NCI-H2171 treated with DMSO at 0.1 percent for 48 hours (cell line): ENCODE measurements at places on chromosomes 7 and 10.

DNA sequence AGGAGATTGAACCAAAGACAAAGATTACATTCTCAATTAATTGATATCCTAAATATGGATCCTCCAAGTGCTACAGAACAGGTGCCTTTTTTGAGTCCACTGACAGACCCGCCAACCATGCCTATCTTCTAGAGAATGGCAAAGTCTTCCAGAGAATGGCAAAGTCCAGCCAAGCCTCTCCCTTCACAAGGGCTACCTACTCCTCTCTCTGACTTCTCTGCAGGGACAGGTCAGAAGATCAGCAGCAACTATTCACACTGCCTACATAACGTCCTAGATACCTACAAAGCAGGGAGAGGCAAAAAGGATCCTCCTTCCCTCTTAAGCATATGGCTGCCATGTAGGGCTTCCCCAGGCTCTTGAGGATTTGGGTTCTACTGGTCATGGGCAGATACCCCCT, 12.4 kb downstream of the UBE2H start:
- no peak for DNase-seq

DNA sequence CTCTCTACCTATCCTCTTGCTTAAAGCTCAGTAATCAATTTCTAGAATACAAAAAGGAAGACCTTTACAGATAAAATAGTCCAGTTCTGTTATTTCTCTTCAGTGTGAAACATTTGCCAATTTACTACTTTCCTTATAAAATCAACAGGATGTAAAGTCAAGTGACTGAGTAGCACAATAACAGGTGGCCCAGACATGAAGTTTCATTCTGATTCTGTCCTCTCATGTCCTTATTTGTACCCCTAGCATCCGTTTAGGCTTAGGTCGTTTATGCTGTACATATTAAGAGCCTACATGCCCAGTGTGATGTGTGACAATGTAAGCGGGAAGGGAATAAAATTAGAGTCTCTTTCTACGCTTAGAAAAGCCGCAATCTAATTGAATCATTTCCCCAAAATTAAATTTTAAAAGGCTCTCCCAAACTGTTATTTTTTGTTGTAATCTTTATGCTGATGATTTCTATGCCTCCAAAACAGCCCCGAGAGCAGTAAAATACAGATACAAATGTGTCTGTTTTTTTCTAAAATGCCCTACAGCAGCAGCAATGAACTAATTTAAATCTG, 29.1 kb downstream of the EPC1 start:
- no peak for DNase-seq

DNA sequence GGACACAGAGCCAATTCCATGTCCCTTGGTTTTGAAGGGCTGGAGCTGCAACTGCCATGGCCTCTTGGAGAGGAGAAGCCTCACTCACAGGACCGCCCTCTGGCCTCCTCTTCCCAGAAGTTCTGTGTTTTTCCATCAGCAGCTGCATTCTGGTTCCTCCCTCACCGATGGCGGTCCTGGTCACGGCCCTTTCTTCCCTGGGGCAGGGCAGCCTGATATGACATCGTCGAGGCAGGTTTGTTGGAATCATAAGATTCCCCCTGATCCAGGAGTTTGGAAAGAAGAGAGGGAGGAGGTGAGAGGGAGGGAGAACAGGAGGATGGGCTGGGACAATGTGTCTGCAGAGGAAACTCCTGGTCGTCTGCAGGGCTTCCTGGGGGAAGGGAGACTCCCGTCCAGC, 82.7 kb upstream of the PDZD8 start:
- DNase-seq: no peak

DNA sequence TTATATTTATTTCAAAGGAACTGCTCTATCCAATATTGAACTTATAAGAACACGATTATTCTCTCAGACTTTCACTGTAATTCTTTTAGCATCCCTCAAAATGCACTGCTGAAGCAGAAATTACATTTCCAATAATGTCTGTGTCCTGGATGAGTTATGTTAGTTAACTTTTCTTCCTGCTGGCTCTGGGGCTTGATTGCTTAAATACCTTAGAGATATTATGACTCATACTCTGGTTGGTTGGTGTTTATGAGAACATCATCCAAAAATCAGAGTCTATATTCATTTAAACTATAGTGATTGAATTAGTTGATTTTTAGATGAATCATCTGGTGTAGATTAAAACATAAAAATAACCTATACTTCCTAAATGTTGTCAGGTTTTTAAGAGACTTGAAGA, 246.3 kb upstream of the VWC2 start:
- no peak for DNase-seq

GRCh38 chr10:98028168-98028770, 2.2 kb downstream of the CRTAC1 start:
- DNase-seq: peak; percentile 23

DNA sequence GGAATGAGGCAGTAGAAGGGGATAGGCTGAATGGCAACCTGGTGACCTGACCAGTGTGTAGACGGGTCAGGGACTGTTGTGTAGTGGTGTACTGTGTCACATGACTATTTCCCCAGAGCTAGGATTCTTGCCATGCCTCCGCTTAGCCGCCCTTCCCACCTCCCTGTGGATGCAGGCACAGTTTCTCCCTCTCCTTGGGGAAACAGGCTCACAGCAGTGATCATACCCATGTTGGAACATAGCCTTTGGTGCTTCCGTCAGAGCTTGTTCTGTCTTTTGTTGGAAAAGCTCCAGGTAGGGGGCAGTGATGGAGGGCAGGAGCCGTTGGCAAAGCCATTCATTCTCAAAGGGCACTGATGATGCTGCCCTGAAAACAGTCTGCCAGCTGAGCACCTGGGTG, 44.3 kb downstream of the OGDH start:
- no peak for DNase-seq

GRCh38 chr7:126768836-126769235, 483.9 kb downstream of the GRM8 start:
- no peak for DNase-seq

- DNase-seq: no peak
These were observed 10.7 kb upstream of the IDI2 start for GRCh38 chr10:1036341-1036791.

GRCh38 chr10:89567576-89568245, 32.3 kb upstream of the SLC16A12 start:
- DNase-seq: no peak

DNA sequence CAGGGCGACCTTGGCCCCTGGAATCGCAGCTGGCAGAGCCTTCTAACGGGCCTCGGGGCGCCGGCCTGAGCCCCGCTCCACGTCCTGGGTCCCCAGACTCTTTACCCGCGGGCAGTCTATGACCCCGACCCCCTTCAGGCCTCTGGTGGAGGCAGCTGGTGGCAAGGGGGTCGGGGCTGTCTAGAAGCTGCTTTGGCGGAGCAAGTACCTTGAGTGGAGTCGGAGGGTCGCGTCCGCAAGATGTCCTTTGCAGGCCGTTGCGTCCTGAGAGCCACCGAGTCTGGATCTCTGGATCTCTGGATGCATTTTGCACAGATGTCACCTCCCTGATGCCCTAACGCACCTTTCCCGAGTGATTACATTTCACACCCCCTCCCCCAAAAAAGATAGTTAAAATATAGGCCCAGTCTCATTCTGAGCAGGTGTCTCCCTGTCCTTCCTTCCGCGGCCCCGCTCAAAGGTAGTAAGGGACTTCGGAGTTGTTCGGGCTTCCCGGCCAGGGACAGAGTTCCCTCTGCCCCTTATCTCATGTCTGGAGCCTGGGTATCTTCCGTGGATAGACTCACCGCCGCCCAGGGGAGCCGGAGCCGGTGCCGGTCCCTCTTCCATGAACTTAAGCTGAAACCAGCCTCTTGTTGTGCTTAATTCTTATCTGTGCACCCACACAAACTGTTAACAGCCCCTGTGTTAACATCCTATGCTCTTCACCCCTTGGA, 457 bp downstream of the ACADSB start:
- peak; percentile 8 for DNase-seq

DNA sequence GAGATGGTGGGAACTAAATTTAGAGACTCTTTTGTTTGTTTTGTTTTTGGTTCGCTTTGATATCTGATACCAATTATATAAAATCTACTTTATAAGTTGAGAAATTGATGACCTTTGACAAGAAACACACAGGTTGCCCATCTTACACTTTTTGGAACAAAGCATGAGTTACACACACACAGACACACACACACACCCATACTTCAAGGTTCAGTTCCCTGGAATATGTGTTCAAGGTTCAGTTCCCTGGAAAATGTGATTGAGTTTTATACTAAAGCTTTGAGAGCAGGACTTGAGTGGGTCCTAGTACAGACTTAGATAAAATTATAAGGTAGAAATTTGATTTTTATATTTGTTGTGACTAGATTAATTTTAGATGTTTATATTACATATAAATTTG, 134.2 kb upstream of the PRR15 start:
- DNase-seq: no peak

DNA sequence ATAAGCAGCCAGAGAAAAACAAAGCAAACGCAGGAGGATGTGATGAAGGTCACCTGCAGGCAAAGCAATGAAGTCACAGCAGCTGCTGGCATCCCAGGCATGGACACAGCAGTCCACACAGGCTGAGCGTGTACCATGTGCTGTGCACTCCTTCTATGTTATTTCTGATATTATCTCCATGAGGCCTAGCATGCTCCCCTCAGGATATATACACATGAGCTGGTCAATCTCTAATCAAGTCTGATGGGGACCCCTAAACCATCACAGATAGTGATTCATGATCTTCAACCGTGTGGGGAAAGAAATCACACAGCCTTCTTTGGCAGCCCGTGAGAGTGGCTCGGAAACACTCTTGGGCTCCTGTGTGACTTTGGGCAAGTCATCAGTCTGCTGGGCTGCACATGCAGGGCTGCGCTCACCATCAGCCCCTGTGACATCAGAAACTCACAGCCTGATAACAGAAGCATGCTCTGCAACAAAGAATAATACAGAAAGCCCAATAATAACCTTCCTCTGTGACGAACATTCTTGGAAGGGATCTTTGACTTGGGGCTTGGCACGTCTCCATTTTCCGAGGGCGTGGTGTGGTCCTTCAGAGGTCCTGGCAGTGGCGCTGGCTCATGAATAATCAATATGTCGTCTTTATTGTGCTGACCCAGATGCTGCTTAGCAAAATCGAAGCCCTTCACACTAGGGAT, 83.0 kb upstream of the ATP6V0A4 start:
- no peak for DNase-seq

DNA sequence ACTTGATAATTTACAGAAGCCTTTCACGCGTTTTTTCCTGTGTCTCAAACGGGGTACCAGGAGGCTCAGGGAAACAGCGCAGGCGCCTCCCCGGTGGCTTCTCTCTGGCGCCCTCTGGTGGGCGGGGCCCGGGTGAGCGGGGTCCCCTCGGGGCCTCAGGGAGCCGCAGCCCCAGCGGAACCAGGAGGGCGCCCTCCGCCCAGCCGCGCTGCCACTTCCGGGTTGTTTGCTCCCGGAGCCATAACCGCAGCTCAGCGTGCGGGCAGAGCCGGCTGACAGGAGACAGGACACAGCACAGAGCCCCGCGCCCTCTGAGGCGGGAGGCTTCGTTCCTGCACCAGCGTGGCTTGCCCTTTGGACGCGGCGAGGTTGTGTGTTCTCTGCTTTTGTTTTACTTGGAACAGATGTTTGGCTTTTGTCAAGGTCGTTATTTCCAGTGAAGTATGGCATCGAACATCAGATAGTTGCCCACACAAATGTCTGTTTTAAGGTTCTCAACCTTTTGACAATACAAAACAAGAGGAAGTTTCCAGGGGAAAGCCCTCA, 6.9 kb upstream of the CYP2E1 start:
- peak; percentile 65 for DNase-seq

DNA sequence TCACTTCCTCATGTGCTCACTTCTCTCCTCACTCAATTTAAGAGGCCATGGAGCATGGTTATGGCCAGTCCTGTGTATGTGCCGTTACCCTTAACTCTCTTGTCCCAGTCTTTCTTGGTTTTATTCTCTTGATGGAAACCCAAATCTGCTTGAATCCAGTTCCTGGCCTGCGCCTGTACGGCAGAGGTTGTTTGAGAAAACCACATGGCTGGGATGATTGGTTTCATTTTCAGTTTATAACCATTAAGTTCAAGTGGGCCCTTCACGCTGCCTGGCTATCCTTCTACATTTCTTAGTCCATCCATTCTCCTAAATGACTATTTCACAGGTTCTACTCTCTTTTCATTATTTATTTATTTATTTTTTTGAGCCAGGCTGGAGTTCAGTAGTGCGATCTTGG, 1.6 kb upstream of the ZNF239 start:
- no peak for DNase-seq

- DNase-seq: no peak
These were observed 150.0 kb upstream of the IGFBP3 start for GRCh38 chr7:46071076-46071475.

DNA sequence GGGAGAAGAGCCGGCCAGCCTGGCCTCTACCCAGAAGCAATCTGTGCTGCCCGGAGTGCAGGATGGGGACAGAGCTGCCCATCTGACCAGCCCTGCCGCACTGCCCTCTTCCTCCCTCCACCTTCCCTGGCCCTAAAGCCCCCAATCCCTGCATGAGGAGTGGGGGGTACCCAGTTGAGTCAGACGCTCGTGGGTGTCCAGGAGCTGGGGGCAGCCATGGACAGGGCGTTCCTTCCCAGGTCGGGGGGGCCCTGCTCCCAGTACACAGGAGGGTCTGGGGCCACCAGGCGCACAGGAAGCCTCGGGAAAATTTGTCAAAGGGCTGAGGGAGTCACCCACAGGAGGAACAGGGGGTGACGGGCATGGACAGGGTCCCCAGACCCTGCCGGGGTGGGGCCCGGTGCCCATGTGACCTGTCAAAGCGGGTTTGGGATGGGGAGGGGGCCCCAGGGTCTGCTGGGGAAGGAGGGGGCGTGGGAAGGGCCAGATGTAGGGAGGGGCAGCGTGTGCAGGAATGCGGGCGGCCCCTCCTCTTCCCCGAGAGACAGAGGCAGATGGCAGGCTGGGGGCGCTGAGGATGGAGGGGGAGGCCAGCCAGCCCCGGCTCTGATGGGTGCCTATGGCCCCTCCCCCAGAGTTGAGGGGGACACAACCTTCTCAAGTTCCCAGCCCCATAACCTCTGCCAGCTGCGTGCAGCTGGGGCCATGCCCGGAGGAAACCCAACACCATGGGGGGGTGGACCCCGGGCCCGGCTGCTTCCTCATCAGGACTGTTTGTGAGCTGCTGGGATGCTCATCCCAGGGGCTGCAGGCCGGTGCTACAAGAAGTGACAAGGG, 21.5 kb upstream of the GRIFIN start:
- DNase-seq: peak; percentile 81

DNA sequence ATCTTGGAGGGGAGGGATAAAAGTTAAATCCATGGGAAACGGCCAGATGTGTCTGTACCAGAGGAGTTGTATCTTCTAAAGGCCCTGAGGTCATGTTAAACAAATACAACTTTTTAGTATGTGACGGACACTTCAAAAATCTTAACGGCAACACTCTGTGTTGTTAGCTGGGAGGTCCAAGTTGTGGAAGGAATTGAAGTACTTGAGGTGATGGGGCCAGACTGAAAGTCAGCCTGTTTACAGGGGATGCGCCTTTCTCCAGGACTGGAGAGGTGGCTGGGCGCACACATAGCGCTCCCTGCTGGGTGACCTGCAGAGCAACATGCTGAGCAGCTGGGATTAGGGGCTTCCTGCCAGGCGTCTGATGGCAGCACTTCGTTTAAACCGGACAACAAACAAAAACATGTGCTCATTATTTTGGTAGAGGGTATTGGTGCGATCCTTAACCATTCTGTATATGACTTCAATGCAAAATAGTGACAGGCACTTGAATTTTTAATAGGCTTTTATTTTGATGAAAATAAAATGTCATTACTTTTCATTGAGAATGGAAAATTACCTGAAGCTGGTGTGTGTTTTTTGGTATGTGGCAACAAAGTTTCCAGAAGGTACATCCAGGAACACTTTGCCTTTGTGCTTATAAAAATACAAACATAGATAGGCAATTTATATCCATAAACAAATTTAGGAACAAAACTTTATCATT, 198.2 kb downstream of the MLLT10 start:
- DNase-seq: no peak
